ENCODE measurements at places on chromosomes 4 and X.

- no peaks in the 10 kb centered on the region for H3K27me3 ChIP-seq
- H3K4me3 ChIP-seq: no peak overlapping the region
- H3K27ac ChIP-seq: no peak overlapping the region
- no peaks in the 10 kb centered on the region for H3K4me1 ChIP-seq
Observed at GRCh38 chrX:39688576-39689375, 409.0 kb downstream of the BCOR start.

DNA sequence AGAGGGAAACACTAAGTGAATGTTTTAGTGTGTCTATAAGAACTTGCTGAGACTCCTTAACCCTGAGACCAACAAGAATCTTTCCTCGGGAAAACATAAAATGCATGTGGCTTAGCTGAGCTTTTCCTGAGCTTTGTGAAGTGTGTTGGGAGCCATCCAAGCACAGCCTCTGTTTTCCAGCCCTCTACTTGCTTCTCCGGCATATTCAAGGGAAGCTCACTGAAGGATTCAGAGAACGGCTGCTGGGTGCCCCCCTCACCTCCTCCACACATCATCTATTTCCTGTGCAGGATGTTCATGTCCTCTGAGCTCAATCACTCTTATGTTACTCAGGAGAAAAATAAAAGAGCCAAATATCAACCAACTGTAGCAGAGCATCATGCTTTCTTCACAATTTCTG, 492.1 kb downstream of the IL15 start:
- no peaks in the 10 kb centered on the region for H3K27me3 ChIP-seq
- H3K27ac ChIP-seq: no peak overlapping the region
- H3K36me3 ChIP-seq: no peaks in the 10 kb centered on the region
- no peak overlapping the region for H3K4me3 ChIP-seq

- DNase-seq: no peak
- no peaks in the 10 kb centered on the region for H3K27me3 ChIP-seq
- no peak overlapping the region for H3K27ac ChIP-seq
- H3K4me1 ChIP-seq: peaks cover 34% of the 10 kb centered on the region
- no peak overlapping the region for H3K4me3 ChIP-seq
Observed at GRCh38 chr4:98581126-98581525, 77.3 kb downstream of the TSPAN5 start.

DNA sequence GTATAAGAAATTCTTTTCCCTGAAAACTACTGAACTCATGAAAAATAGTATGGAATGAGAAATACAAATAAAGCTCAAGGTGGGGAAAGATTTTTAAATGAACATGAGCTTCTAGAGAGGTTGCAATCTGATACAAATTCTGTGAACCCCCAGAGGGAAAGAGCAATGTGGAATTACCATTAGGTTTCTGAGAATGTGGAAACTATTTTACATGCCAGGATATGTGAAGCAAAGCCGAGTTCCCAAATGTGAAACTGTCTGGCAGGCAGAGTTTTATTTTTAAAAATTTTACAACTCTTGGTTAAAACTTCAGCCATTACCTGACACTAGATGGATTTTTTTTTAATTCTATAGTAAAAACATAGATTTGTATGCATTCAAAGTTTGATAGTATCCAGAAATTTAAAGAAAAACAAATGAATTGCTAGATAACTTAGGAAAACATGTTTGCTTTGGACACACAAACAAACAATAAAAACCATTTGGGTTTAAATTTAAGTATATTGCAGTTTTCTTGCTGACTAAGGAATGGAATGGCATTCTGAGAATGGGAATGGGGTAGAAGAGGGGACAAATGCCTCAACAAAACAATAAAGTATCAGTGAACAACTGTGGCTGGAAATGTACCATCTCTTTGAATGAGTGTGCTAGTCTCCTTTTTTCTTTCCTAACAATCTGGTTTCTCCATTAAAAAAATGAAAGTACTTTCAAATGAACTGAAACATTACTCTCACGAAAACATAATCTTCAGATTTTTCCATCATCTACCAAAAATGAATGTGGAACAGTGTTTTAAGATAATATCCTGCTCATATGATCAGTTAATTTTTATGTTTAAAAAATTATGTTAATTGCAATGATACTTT, 99.6 kb downstream of the PCDH18 start:
- H3K4me3 ChIP-seq: no peak overlapping the region
- no peaks in the 10 kb centered on the region for H3K4me1 ChIP-seq
- H3K36me3 ChIP-seq: no peaks in the 10 kb centered on the region
- no peak for DNase-seq

GRCh38 chr4:76688619-76689144, 209.3 kb downstream of the SOWAHB start:
- no peak overlapping the region for H3K27ac ChIP-seq
- no peaks in the 10 kb centered on the region for H3K27me3 ChIP-seq
- no peaks in the 10 kb centered on the region for H3K36me3 ChIP-seq
- no peak overlapping the region for H3K4me3 ChIP-seq
- no peak for DNase-seq

DNA sequence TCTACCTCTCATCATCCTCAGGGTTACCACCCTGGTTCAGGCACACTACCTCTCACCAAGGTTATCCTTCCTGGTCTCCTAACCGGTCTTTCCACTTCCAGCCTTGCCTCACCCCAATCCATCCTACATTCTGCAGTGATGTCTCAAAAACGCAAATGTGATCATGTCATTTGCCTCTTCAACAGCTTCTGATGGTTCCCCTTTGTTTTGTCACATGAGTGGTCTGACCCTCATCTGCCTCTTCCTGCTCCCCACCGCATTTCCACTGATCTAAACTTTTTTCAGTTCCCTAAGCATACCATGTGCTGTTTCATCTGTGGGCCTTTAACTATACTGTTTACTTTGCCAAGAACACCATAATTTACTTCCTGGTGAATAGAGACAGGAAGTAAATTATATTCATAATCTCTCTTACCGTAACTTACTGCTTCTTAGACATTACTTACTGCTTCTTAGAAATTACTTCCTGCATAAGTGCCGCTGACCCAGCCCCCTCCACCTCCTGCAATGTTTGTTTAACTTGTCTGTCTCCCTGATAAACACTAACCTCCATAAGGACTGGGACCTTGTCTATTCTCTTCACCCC, 27.1 kb upstream of the NSUN7 start:
- no peaks in the 10 kb centered on the region for H3K27me3 ChIP-seq
- no peaks in the 10 kb centered on the region for H3K36me3 ChIP-seq
- DNase-seq: no peak
- H3K27ac ChIP-seq: no peak overlapping the region
- H3K4me1 ChIP-seq: no peaks in the 10 kb centered on the region
- H3K4me3 ChIP-seq: no peak overlapping the region

GRCh38 chrX:12955882-12956703, 18.8 kb upstream of the TMSB4X start:
- peak overlapping the region; percentile 48 for H3K4me3 ChIP-seq
- no peaks in the 10 kb centered on the region for H3K27me3 ChIP-seq
- H3K27ac ChIP-seq: peak overlapping the region; percentile 96
- DNase-seq: peak; percentile 85
- H3K36me3 ChIP-seq: no peaks in the 10 kb centered on the region

GRCh38 chrX:132751063-132751690, 207.3 kb downstream of the HS6ST2 start:
- DNase-seq: no peak
- no peaks in the 10 kb centered on the region for H3K27me3 ChIP-seq
- no peaks in the 10 kb centered on the region for H3K4me1 ChIP-seq
- no peaks in the 10 kb centered on the region for H3K36me3 ChIP-seq

GRCh38 chrX:24168807-24169206, 19.3 kb downstream of the ZFX start:
- peaks cover 21% of the 10 kb centered on the region for H3K36me3 ChIP-seq
- no peaks in the 10 kb centered on the region for H3K27me3 ChIP-seq
- H3K4me3 ChIP-seq: peak overlapping the region; percentile 33
- H3K27ac ChIP-seq: peak overlapping the region; percentile 88
- H3K4me1 ChIP-seq: peaks cover 61% of the 10 kb centered on the region

- H3K27me3 ChIP-seq: no peaks in the 10 kb centered on the region
- H3K4me3 ChIP-seq: no peak overlapping the region
- no peak overlapping the region for H3K27ac ChIP-seq
- no peak for DNase-seq
- no peaks in the 10 kb centered on the region for H3K4me1 ChIP-seq
Observed at GRCh38 chr4:78561677-78562076, 10.1 kb downstream of the ANXA3 start.

DNA sequence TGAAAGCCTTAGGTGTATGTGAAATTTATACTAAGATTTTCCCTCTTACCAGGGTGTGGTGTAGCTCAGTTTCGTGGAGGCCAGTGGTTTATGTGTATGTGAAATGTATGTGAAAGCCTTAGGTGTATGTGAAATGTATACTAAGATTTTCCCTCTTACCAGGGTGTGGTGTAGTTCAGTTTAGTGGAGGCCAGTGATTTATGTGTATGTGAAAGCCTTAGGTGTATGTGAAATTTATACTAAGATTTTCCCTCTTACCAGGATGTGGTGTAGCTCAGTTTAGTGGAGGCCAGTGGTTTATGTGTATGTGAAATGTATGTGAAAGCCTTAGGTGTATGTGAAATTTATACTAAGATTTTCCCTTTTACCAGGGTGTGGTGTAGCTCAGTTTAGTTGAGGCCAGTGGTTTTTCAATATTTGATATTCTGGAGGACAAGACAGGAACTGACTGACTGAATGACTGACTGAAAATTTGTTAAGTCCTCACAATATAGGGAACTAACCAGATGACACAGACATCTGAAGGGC, 143.7 kb downstream of the NEXMIF start:
- no peak for DNase-seq
- no peak overlapping the region for H3K4me3 ChIP-seq
- no peak overlapping the region for H3K27ac ChIP-seq
- no peaks in the 10 kb centered on the region for H3K4me1 ChIP-seq

- H3K36me3 ChIP-seq: no peaks in the 10 kb centered on the region
- no peaks in the 10 kb centered on the region for H3K4me1 ChIP-seq
- DNase-seq: no peak
- no peaks in the 10 kb centered on the region for H3K27me3 ChIP-seq
- no peak overlapping the region for H3K4me3 ChIP-seq
Observed at GRCh38 chr4:12118651-12119213, 690.0 kb upstream of the HS3ST1 start.

Data from Karpas-422 (cell line).